ENCODE measurements at places on chromosomes 3 and 15.
A peak's percentile ranks its signal among the peaks of the same experiment; 100 is the strongest.

DNA sequence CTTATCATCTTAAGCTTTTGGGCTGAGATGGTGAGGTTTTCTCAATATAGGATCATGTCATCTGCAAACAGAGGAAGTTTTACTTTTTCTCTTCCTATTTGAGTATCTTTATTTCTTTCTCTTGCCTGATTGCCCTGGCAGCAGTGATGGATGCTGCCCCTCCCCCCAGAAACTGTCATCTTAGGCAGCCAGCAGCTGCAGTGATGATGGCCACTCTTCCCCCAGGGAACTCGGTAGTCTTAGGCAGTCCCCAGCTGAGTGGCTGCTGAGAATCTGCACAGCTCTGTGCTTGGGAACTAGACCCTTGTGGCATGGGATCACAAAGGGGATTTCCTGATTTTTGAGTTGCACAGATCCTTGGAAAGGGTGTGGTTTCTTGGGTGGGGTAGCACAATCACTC, 791.1 kb upstream of the ALCAM start:
- DNase-seq, result no peak

DNA sequence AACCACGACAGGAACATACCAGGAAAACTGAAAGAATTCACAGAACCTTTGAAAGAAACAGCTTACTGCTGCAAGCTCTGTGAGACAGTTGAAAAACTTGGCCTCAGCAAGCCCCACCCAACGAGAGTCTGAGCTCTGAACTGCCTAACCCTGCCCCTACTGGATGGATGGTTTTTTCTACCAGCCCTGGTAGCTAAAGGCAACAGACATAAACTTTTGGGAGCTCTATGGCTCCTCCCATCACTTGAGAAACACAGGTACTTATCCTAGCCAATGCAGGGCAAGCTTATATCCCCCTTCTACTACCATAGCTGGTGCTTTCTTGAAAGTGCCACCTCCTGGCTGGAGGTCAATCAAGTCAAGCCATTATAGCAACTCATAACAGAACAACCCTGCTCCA, 471.8 kb downstream of the GRM7 start:
- no peak for DNase-seq

DNA sequence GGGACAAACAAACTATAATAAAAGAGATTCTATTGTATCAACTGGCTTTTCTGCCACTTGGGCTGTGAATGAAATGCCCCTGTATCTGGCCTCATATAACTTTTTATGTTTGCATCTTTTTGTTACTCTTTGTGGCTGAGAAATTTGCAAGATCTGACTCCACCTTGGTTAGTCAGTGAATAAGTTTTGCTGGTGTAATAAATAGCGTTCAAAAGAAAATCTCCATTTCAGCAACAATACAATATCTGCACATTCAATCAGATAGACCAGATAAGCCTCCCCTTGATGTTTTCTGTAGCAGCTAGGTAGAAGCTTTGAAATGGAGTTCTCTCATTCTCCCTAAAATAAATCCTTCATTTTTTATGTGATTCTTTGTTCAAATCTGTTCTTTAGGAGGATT, 12.0 kb downstream of the TRAT1 start:
- DNase-seq, result no peak

DNA sequence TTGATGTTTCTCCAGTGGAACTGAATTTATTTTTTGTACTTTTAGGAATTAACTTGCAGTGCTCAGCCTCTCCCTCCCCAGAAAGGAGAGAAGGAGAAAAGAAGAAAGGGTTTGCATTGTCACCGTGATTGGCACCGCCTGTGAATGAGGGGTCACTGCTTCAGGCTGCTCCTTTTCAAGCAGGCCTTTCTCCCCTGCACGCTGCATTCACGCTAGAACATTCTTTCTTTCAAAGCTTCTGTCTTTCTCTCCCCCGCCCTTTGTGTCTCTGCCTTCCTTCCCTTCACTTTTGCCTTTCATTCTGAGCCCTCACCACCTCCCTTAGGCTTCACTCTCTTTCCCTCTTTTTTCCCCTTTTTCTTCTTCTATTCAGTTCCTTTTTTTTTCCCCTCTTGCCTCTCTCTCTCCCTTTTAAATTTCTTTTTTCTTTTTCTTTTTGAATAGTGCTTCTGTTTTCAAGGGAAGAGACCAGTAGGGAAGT, 42.4 kb downstream of the ZNF710 start:
- no peak for DNase-seq

DNA sequence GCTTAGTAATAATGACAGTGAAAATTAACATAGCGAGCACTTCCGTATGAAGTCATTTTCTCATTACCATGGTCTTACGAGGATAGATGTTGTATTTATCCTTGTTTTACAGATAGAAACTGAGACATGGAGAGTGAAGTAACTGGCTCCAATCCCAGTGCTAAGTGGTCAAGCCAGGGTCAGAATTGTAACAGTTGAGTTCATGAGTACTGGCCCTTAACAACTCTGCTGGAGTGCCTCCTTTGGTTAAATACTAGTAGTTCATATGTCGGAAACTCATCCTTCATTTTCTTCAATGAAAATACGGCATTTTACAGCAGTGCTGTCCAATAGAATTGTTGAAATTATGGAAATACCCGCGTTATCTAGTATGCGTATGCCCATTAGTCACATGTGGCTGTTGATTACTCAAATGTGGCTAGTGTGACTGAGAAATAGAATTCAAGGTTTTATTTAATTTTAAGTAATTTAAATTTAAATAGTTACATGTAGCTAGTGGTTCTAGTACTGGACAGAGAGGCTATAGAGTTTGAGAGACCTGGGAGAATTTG, 32.5 kb downstream of the FNDC3B start:
- DNase-seq, result no peak

GRCh38 chr3:27596334-27596841, 112.2 kb upstream of the SLC4A7 start:
- no peak for DNase-seq

- DNase-seq, result no peak
Observed at GRCh38 chr3:31191354-31191753, 296.9 kb upstream of the GADL1 start.

DNA sequence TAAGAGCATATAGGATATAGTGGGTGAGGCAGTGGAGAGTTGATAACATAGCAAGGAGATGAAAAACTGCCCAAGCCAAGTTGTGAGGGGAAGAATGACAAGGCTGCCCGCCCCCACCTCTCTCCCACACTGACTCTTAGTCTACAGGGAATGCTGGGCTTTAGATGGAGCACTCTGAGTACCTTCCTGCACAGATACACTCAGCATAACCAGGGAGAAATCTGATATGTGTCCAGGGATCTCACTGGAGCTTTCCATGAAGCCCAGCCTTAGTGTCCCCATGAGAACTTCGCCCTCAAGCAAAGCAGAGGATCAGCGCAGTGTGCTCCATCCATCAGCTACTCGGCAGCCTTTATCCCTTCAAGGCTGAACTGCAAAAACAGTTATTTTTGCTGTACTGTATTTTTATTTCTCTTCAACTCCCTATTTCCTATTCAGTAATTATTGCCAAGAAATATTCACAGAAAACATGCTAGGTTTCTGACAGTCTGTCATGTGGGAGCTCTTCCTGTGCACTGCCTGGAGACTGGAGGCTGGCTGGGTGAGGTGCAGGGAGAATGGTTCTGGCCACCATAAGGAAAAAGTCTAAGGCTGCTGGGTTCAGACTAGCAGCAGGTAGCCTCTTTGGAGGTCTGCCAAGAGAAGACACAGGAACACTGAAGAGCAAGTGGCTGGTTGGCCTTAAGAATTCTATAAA, 475.2 kb upstream of the PPP2R3A start:
- DNase-seq, result no peak

GRCh38 chr15:69997813-69998212, 99.9 kb downstream of the TLE3 start:
- DNase-seq, result no peak

GRCh38 chr15:79339588-79340314, 28.8 kb downstream of the TMED3 start:
- peak; percentile 62 for DNase-seq

GRCh38 chr3:102224171-102224570, 210.6 kb upstream of the ZPLD1 start:
- DNase-seq, result no peak

DNA sequence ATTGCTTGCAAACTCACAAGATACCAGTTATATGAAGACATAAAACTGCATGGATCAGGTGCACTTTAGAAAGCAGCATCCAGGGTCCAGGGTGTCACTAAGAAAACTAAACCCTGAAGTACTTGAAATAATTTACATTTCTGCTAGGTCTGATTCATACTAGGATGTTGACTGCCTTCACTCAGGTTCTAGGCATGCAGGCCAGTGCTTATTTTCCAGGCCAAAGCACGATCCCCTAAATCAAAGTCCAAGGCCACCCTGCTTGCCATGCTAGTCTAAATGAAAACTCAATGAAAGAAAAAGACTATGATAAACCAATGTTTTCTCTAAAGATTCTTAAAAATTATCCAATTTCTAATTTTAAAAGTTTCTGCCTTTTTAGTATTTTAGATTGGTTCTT, 49.4 kb downstream of the GREM1 start:
- no peak for DNase-seq

Data from hematopoietic multipotent progenitor cell treated with erythropoietin and hydrocortisone succinate and interleukin-3 and kit ligand, for 15 days (in vitro differentiated cells).